ENCODE measurements at places on chromosomes 11 and 22.

- DNase-seq, result no peak
These were observed 96.2 kb downstream of the PDHX start for GRCh38 chr11:35012467-35013191.

DNA sequence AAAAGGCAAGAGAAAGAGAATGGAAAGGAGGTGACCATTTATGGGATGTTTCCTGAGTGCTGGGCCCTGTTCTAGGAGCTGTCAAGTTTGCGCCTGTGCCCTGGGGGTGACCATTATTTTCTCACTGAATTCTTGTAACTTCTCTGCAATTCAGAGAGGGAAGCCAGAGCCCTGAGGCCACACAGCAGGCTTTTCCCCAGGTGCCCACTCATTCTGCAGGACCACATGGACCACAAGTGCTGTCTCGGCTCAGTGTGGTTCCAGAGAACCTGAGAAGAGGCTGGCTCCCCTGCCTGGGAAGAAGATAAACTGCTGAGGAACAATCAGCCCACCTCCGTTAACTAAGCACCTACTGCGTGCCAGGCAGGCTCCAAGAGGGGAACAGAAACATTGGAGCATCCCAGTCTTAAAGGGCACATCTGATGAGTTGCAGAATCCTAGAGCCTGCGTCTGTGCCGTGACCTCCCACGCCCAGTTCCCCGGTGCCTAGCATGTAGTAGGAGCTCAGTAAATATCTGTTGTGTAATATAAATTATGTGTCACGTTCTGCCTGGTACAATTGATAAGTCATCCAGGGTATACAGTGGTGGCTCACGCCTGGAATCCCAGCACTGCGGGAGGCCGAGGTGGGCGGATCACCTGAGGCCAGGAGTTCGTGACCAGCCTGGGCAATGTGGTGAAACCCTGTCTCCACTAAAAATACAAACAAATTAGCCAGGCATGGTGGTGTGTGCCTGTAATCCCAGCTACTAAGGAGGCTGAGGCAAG lies 31.6 kb upstream of the CRYBB3 start:
- no peak for DNase-seq

DNA sequence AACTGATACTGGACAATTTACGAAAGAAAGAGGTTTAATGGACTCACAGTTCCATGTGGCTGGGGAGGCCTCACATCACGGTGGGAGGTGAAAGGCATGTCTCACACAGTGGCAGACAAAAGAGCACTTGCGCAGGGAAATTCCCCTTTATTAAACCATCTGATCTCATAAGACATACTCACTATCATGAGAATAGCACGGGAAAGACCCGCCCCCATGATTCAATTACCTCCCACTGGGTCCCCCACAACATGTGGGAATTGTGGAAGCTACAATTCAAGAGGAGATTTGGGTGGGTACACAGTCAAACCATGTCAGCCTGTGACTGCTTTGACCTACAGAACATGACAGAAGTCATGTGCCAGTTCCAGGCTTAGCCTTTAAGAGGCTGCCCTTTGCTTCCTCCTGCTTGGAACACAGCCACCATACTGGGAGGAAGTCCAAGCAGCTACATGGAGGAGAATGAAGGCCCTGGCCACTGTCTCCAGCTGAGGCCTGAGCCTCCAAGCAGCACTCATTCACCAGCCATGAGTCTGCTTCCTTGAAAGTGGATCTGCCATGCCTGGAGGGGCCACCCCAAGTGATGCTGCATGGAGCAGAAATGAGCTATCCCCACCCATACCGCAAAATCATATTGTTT lies 10.9 kb upstream of the GAL start:
- DNase-seq, result no peak

DNA sequence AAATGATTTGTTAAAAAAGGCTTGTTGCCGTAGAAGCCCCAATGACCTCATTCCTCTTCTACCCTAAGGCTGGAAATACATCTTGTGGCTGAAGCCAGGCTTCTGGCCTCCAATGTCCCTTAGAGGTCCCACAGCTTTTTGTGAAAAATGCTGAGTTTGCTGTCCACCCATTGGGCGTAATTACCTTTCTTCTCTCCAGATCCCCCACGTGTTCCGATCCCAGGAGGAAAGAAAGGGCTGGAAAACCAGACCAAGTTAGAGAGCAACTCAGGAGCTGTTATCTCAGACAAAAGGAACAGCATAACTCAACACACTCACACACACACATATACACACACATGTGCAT lies 154.2 kb downstream of the MIAT start:
- no peak for DNase-seq

- no peak for DNase-seq
These were observed 24.6 kb downstream of the ELF5 start for GRCh38 chr11:34488855-34489557.

- DNase-seq, result no peak
These were observed 2.7 kb upstream of the VSIG2 start for GRCh38 chr11:124754710-124755109.

DNA sequence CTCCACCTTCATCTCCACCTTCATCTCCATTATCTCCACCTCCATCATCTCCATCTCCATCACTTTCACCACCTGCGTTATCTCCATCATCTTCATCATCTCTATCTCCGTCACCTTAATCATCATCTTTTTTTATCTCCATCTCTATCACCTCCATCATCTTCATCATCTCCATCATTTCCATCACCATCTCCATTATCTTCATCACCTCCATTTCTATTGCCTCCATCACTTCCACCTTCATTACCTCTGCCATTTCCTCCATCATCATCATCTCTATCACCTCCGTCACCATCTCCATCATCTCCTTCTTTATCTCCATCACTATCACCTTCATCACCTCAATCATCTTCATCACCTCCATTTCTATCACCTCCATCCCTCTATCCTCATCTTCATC lies 573.5 kb downstream of the TBC1D22A start:
- no peak for DNase-seq

DNA sequence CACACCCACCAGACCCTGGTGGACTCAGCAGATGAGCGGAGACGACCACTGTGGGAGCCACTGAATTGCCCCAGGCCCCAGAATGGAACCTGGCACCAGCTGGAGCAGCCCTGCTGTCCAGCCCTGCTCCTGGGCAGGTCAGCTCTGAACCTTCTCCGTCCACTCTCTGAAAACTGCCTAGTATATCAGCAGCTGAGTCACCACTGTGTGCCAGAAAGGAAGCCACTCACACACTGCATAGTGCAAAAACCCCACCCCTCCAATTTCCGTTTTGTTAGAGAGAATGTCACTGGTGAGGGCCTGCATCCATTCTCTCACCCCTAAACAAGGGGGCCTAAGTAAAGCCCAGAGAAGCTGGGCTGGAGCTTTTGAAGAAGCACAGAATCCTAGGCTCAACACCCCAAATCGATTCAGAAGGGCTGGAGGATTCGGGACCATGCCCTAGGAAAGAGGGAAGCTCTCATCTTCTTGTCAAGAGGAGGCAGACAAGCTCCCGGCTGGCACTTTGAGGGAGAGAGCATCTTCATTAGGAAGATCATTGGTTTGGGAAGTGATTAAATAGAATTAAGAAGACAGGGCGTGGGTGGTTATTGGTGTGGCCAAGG lies 44.5 kb downstream of the GALNT18 start:
- no peak for DNase-seq

- no peak for DNase-seq
These were observed 29.1 kb upstream of the CACNG2 start for GRCh38 chr22:36732609-36733008.

GRCh38 chr11:27238811-27239210 lies 124.2 kb downstream of the CCDC34 start:
- DNase-seq, result no peak

DNA sequence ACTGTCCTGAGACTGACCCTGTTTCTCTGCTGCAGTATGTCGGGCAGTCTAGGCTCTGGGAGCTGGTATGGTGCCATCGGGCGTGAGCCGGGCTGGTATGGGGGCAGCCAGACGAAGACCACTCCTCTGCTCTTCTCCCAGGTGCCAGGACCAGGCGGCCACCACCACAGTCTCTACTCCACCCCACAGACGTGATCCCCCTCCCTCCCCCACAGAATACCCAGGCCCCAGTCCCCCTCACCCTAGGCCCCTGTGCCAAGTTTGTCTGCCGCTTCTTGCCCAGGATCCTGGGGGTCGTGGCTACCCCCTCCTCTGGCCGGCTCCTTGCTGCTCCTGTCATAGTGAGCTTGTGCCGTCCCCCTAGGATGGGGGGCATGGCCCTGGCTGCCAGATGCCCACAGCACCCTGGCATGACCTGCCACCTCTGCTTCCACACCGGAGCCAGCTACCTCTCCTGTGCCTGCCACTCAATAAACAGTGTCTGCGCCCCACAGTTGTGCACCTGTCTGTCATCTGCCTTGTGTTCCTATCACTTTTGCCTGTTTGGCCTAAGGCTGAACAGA lies 2.0 kb upstream of the KCNK4 start:
- no peak for DNase-seq

GRCh38 chr22:21669026-21669425 lies 3.2 kb downstream of the PPIL2 start:
- no peak for DNase-seq

DNA sequence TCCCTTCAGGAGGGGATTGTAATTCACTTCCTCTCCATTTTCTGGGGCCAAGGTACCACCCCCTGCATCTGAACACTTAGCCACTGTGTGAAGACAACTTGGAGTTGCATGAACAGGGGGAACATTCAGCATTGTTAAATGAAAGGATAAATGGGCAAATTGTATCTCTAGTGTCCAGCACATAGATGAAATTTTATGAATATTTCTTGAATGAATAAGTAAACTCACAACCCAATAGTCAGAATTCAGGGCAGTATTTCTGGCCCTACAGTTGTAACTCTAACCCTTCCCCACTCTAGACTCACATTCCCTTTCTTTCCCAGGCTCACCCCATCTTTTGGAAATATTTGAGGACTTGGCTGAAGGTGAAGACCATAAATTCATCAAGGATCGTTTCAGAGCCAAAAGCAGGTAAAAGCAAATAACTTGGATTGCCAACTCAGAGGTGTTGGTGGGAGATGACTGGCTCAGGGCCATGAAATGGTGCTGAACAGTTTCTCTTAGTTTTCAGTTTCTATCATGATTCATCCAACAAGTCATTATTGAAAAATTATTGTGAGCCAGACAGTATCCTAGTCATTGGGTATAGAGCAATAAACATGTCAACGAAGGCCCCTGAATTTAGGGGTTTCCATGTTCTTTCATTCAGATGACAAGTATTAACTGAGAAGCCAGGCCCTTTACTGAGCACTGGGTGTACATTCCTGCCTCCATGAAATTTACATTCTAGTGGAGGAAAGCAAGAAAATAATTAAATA lies 33.3 kb upstream of the ZC3H12C start:
- DNase-seq, result no peak

- DNase-seq, result no peak
These were observed 329.5 kb downstream of the OPCML start for GRCh38 chr11:133202816-133203215.

DNA sequence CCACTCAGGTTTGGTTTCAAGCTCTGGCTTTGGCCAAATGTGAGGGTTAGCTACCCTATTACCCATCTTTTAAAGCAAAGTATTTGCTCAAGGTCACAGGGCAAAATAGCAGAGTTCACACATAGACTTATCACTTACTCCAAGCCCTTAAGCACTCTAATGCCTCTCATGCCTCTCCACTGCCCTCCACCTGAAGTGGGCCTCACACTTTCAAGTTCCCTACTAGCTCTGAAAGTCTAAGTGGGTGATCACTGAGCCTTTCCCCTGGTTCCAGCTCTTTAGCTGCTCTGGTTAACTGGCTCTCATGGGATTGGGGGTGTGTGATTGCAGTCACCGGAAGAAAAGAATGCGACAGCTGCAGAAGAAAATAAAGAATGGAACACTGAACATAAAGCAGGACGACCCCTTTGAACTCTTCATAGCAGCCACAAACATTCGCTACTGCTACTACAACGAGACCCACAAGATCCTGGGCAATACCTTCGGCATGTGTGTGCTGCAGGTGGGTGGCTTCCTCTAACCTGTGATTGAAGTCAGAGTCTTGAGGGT lies 6.4 kb downstream of the NAT10 start:
- no peak for DNase-seq

DNA sequence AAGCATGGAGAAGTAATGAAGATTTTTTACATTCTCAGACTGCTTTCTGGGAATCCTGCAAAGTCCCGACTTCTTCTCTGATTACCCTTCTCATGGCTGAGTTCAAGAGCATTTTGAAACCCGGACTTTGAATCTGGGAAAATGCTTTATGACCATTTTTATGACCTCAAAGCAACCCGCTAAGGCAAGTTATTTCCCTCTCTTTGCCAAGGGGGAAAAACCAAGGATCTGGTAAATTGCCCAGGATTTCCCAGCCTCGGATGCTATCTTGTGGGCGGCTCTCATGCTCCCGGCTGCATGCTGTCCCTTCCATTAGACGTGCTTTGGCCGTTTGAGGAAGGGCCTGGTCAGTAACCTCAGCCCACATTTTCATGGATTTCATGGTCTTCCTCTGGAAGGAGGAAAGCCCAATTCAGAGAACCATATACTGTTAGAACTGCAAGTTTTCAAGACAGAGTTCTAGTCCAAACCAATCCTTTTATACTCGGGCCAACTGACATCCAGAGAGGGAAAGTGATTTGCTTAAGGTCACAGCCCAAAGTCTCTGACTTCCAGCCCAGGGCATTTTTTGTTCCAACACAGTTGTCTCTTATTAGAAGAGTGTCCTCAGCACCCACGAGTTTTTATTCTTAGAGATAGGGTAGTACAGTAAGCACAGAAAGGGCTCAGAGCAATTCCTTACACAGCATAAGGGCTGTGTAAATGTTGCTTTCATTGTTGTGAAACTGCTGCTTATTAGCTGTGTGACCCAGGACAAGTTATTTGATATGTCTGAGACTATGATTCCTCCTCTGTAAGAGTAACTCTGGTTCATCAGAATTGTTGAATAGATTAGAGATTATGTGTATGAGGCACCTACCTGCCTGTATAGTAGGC lies 77.4 kb downstream of the NAV2 start:
- DNase-seq, result no peak

- DNase-seq, result peak; percentile 7
These were observed 30.2 kb upstream of the RRM1 start for GRCh38 chr11:4064278-4064955.

DNA sequence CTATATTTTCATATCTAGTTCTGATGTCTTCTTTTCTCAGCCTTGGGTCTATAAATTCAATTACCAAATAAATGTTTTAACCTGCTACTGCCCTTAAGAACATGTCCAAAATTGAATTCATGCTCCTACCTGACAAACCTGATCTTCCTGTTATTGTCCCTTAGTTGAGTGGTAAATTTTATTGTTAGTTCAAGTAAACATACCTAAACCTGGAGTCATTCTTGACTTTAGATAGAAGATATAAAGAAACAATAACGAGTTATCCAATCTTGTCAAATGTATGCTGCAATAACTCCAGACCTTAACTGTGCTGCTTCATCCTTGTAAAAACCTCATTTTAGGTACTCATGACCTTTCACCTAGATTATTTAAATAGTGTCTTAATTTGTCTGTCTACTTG lies 34.6 kb upstream of the SC5D start:
- DNase-seq, result no peak
